ENCODE measurements at places on chromosomes 5 and 9.

- no peak for DNase-seq
Observed at GRCh38 chr9:68629042-68629441, 76.0 kb upstream of the PIP5K1B start.

DNA sequence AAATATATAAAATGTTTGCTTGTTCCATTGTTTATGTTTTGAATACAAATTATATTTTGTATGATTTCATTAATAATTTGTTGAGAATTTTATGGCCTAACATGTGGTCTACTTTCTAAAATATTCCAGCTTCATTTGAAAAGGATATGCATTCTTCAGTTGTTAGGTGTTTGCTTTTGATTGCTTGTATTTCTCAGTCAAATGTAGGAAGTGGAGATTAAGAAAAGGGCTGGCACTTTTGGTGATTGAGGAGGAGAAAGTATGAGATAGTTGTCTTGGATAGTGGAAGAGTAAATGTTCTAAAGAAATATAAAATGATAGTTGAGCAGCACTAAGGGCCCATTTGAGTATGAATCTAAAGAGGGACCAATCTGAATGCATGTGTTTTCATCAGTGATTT lies 23.1 kb downstream of the JAK2 start:
- DNase-seq = no peak

DNA sequence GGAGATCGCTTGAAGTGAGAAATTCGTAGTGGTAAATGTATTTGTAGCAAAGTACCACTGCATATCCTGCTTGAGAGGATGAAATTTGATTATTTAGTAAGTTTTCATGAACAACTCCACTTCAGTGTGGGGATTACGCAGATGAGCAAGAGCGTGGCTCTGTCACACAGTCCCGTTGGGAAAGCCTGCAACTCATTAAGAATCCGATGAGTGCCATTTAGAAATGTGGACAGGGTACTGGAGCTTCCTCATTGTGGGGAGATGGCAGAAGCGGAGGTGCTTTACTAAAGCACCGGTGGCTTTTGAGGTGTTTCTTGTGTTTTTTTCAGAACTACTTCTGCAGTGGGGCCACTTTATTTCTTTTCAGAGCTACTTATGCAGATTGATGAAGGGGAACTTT lies 1.4 kb downstream of the TJP2 start:
- no peak for DNase-seq

DNA sequence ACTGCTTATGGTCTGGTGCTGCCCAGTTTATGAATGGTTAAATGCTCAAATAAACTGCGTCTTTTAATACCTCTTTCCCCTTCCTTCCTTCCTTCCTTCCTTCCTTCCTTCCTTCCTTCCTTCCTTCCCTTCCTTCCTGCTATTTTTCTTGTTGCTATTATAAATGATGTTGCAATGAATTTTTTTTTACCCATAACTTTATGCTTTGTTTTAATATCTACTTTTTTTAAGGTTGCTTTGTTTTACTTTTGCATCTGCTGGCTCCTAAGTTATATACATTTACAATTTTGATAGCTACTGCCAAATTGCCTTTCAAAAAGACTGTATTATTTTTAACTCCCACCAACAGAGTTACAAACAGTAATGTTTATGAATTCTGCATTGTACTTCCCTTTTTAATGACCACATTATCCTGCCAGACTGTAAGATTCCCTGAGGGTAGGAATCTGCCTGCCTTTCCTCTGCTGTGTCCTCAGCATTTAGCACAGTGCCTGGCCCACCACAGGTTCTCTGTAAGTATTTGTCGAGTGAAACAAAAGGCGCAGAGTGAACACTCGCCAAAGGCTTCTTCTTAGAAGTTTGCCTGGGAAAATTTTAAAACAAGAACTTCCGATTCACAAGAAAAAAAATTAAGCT lies 36.9 kb downstream of the KIF4B start:
- no peak for DNase-seq

GRCh38 chr9:108780942-108781734 lies 74.6 kb downstream of the ACTL7B start:
- no peak for DNase-seq

DNA sequence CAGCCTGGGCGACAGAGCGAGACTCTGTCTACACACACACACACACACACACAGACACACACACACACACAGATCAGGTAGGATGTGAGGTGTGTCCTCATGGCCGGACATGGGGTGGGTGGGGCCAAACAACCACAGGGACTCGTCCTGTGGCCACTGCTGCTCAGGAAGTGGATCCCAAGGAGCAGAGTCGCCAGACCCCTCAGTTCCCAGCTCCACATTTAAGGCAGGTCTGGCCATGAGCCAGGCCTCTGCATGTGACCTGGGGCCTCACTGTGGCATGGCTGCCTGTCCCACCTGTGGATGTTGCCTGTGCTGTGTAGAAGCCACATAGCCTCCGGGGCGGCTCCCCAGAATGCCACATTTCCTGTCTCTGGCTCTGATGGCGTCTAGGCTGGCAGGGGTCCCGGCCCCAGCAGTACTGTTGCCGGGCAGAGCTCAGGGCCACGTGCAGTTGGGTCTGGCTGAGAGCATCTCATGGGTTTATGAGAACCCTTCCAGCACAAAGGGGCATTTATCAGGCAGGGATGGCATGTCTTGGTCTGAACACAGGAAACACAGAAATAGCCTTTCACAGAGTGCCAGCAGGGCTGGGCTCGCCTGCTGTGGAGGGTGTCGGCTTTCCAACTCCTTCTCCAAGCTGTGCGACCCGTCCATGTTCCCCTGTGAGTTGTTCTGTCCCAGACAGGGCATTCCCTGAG lies 9.9 kb upstream of the NINJ1 start:
- DNase-seq = peak; percentile 61

GRCh38 chr9:80698725-80699410 lies 990.5 kb downstream of the TLE1 start:
- no peak for DNase-seq

DNA sequence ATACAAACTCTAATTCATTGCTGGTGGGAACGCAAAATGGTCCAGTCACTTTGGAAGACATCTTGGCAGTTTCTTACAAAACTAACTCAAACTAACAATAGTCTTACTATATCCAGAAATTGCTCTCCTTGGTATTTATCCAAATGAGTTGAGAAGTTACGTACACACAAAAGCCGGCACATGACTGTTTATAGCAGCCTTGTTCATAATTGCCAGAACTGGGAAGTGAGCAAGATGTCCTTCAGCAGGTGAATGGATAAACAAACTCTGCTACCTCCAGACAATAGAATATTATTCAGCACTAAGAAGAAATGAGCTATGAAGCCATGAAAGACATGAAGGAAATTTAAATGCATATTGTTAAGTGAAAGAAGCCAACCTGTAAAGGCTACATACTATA lies 17.9 kb upstream of the GNAQ start:
- DNase-seq = no peak

DNA sequence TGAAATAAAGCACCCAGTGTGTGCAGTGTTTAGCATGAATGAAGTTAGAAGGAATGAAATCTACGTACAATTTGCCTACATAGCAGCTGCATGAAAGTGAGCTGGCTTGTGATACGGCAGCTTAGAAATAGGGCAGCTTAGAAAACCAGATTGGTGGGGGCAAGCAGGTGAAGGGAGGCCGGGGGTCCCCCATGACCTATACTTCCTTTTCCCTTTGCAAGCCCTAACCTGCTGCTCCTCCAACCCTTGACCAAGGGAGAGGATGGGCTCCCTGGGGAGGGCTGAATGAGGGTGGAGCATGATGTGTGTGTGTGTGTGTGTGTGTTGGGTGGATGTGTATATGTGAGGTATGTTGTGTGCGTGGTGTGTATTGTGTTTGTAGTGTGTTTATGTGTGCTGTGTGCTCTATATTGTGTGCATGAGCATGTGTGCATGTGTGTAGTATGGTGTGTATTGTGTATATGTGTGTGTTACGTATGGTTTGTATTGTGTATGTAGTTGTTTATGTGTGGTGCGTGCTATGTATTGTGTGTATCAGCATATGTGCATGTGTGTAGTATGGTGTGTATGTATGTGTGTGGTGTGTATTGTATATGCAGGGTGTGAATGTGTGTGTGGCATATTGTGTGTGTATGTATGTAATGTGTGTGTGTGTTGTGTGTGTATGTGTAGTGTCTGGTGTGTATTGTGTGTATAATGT lies 72.1 kb downstream of the TENT4A start:
- no peak for DNase-seq

DNA sequence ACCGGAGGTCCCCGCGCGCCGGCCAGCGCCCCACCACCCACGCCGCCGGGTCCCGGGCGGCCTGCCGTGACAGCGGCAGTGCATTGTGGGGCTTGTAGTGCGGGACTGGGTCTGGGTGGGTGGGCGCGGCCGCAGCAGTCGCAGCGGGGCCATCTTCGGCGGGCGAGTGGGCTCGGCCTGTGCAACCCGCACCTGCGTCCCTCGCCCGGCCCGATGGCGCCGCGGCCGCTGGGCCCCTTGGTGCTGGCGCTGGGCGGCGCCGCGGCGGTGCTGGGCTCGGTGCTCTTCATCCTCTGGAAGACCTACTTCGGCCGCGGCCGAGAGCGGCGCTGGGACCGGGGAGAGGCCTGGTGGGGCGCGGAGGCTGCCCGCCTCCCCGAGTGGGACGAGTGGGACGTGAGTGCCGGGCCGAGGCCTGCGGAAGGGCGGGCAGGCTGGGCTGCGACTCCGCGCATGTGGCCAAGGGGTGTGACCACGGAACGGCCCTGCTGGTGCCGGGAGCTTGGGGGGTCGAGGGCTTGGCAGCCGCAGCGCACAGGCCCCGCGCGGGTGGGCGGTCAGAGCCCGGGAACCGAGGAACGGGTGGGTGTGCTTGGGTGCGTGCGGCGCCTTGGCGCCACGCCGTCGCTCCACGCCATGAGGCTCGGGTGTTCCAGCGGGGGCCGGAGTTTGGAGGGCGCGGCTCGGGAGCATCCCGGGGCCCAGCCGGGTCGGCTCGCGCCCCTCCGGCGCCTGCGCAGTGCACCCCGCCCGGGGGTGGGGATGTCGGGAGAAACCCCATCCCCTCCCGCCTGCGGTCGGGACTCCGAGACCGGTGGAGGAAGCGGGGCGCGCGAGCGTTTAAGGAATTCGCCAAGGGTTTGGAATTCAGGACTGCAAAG lies at the start of gene ARL10:
TSS of gene ARL10 (plus strand) at position 137 of the 881 bp plus-strand sequence. CDS start at position 214, 77 bp downstream.
- peak; percentile 44 for DNase-seq

DNA sequence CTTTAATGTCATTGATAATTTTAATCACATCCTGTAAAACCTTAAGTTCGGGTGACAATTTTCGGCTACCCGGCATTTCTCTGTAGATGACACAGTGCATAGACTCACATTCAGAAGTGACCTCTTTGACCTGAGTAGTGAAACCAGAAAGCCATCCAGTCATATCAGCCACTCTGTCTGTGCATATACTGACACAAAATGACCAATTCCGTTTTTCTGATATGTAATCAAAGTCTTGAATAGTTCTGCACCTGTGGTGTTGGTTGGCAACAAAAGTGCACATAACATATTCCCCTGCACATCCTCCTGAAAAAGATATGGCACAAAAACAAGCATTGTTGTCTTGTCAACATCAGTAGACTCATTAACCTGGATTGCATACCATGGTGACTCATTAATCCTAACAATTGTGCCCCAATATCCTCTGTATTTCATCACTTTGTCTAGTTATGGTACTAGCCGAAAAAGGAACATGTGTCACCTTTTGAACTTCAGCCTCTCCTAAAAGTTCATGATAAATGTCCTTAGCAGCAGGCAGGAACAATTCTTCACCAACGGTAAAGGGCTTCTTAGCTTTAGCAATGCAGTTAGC lies 4.6 kb upstream of the HNRNPA0 start:
- DNase-seq = no peak

DNA sequence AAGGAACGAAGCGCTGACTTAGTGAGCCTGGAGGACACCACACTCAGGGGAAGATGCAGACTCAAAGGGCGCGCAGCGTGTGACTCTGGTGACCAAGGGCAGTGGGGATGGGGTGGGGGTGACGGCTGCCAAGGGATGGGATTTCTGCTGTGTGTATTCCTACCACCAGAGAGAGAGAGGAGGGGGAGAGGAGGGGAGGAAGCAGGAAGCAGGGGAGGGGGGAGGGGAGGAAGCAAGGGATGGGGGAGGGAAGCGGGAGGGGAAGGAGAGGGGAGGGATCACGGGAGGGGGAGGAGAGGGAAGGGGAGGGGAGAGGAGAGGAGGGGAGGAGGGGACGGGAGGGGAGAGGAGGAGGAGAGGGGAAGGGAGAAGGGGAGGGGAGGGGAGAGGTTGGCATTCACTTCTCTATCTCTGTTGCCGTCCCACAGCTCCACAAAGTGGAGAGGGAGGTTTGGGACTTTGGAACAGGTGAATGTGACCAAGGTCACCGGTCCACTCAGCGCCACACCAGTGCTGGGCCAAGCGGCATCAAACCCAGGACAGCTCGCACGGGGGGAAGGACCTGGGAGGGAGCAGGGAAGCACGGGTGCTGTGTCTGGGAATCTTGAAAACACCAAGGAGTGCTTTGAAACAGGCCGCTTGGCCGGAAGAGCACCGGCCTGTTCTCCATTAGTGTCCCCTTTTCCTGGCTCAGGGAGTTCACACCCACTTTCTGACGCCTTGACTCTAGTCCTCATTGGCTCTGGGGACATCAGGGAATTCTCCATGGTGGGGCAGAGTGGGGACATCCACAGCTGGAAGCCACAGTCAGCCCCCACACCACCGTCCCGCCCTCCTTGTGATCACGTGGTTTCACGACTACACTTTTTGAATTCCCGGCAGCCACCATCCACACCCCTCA lies 77.4 kb downstream of the VAV2 start:
- no peak for DNase-seq

DNA sequence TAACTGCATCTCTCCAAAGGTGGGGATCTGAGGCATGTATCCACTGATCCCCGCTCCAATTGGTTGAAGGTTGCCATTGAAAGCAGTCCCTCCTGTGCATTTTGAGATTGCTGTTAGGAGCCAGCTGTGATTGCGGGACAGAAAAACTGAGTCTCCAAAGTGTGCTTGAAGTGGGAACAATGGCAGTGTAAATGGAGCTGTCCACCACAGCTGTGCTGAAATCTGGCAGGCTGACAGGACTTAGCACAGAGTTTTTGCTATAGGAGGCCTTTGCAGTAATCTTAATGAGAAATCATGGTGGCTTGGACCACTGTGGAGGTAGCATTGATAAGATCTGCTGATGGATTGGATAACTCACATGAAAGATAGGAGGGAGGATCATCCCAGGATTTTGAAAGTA lies 3.3 kb downstream of the RNF20 start:
- DNase-seq = no peak

DNA sequence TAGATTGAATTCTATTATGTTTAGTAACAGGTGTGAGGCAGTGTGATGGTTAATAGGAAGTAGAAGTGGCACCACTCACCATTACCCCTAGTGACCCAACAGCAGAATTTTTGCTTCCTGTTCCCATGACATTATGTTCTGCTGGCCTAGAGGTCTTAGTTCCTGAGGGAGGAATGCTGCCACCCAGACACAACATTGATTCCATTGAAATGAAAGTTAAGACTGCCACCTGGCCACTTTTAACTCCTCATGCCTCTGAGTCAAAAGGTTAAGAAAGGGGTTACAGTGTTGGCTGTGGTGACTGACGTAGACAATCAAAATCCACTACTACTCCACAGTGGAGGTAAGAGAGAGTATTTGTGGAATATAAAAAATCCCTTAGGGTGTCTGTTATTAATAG lies 218.9 kb upstream of the NMUR2 start:
- no peak for DNase-seq

GRCh38 chr9:4792572-4793458 lies at the start of gene RCL1:
RCL1 (plus strand) TSS chr9:4792944; CDS start chr9:4793092, 148 bp downstream.
- peak; percentile 95 for DNase-seq
